Glutamatergic neuron (in vitro differentiated cells): ENCODE measurements at places on chromosomes 4 and X. TPM values are rescaled to one million over a fixed set of nuclear protein-coding genes. Genes with fewer than 3 reads are reported as not detected.

The CLTRN gene
- 0.27 TPM for total RNA-seq

The ADH4 gene
- total RNA-seq: not detected

The CXorf66 gene
- total RNA-seq: not detected

The SETD7 gene
- 22.6 TPM for total RNA-seq

The HMGN5 gene
- total RNA-seq: 2.9 TPM

The ASB5 gene
- total RNA-seq: not detected

The PCDH18 gene
- total RNA-seq: 7.4 TPM

The DMRTC1B gene
- total RNA-seq: 1.8 TPM

DNA sequence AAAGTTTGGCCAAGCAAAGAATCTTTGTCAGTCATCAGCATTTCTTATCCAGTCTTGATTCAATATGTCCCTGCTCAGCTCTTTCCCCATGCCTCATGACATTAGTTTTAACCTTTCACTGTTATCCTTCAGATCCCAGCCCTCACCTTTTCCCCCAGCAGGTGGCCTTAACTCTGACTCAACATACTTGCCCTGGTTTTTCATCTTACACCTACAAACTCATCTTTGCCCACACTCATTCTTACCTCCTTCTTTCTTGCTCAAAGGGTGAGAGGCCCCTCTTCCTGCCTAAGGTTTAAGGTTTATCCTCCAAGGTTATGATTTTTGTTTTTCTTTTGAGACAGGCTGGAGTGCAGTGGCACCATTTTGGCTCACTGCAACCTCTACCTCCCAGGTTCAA lies 10.6 kb upstream of the ANXA5 start:
- DNase-seq: no peak

- no peak for DNase-seq
These were observed 147.3 kb downstream of the PCDH7 start for GRCh38 chr4:30867427-30867826.

DNA sequence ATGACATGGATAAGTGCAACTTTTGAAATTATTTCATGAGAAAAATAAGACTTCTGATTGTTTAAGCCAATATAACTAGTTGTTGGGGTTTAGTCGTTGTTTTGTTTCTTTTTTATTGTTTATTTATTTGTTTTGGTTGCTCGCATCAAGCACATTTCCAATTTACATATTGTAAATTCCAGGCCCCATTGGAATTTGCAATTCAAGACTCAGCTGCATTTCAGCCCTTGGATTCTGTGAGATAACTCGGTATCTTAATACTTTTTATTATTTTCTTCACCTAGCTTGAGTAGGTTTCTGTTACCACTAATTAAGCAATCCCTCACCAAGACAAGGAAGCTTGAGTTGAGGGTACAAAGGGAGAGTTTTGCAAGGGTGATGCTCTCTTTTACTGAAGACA lies 318.3 kb upstream of the GATB start:
- DNase-seq: no peak

- DNase-seq: no peak
These were observed 17.8 kb upstream of the ARSJ start for GRCh38 chr4:113997206-113997605.

DNA sequence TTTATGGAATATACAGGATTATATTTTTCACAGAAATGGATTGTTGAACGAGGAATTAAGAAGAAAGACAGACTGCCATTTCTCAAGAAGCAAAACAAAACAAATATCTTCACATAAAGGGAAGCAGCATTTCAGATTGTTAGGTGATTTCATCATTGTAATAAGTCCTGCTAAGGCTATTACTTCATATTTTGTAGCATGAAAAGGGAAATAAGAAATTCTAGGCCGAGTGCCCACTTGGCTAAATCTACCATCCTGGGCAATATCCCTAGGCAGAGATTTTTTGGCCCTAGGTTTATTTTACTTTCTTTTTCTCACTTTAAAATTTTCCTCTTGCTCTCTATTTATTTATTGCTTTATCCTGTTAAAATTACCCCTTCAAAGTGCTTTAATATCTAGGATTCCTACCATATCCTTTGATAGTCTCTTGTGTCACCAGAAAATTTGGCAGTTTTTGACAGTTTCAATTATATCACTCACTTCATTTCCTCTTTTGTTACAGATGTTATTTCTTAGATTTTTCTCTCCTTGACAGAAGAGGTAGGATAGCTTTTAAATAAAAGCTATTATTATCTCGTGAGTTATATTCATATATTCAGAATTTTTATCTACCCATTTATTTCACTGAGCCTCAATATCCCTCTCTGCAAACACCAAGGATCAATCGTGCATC lies 142.3 kb downstream of the PDGFC start:
- DNase-seq: no peak

GRCh38 chrX:29308726-29309125 lies 721.5 kb downstream of the IL1RAPL1 start:
- no peak for DNase-seq

DNA sequence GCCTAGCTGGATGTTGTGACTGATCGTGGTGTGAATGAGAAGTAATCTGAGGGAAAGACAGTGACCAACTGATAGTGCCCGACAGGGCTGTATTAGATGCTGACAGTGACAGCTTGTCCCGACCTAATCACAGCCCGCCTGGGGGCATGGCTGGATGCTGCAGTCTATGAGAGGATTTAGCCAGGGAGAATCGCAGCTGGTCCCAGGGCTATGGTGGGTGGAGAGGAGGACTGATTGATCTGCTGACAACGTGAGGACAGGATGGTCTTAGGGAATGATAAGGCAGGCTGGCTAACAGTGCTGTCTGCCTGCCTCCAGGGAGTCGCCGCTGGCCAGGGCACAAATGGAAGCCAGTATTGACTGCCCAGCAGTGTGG lies 621 bp upstream of the SUV39H1 start:
- DNase-seq: peak; percentile 69

GRCh38 chrX:2220829-2221567 lies 279.8 kb downstream of the DHRSX start:
- DNase-seq: no peak

GRCh38 chr4:80781431-80781830 lies 249.1 kb upstream of the BMP3 start:
- no peak for DNase-seq

DNA sequence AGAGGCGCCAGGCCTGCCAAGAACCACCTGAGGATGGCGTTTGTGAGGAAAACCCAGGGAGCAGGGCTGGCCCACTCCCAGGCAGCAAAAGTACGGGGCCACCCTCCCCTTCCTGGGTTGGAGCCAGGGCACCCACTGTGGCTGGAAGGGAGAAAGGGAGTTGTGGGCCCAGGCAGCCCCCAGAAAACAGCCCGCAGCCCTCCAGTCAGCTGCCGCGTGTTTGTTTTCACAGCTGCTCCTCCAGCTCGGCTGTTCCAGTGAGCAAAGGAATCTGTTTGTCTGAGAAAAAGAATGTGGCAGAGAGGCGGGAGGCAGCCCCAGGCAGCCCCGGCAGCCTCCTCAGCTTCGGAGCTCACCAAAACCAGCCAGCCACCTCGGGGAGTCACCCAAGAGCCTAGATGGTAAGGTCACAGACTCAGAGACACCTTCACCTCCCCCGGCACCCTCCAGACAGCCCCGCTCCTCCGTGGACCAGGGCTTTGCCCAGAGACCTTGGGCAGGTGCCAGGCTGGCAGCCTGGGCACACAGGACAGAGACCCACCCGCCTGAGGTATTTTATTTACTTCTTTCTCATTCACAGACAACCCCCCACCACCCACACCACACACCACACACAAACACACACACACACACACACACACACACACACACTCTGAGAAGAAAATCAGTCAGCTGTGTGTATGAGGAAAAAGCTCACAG lies 338.1 kb downstream of the BCOR start:
- DNase-seq: no peak

- DNase-seq: no peak
These were observed 81.1 kb upstream of the CT45A1 start for GRCh38 chrX:135632353-135632752.

GRCh38 chr4:2881431-2881830 lies 37.8 kb downstream of the ADD1 start:
- no peak for DNase-seq

DNA sequence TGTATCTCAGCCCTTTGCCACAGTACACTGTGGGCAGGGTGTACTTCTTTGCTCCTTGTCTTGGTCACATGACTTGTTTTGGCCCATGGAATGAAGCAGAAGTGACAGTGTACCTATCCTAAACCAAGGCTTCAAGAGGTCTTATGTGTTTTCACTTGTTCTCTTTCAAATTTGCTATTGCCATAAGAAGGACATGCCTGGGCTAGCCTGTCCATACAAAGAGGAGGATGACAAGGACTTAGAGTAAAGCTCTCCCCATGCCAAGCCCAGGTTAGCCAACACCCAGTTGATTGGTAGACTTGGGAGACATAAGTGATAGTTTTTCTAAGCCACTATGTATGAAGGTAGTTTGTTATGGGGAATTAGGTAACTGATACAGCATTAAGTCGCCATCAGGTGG lies 141.1 kb upstream of the MID1 start:
- DNase-seq: no peak

GRCh38 chr4:154208424-154208823 lies 283.2 kb downstream of the DCHS2 start:
- no peak for DNase-seq

DNA sequence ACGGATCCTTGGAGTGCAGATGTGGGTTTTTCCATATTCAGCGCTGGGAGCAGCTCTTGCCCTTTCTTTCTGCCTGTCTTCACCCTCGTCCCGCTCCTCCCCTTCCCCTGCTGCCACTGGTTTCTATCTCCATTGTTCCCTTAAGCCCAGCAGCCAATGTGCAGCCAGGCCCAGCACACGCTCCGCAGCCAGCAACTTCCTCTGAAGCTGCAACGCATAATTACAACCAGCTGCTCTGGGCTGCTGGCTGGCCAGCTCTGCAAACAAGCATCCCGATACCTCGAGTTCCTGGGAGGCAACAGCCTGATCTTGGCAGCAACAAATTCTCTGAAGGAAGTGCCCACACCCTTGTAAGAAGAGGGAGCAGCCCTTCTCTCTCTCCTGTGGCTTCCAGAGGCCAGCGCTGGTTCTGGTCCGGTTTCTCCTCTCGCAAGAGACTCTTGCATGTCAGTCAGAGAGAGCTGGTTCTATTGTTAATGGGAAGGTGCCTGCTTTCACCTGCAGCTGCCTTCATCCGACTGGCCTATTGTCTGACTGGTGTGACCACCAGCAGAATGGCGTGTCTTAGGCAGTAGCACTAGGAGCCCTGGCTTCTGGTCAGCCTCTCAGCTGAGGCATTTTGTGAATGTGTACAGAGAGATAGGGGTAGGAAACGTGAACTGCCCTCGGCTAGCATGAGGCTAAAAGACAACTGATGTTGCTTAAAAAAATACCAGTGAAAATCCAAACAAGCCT lies 83.8 kb upstream of the MAML3 start:
- peak; percentile 71 for DNase-seq

DNA sequence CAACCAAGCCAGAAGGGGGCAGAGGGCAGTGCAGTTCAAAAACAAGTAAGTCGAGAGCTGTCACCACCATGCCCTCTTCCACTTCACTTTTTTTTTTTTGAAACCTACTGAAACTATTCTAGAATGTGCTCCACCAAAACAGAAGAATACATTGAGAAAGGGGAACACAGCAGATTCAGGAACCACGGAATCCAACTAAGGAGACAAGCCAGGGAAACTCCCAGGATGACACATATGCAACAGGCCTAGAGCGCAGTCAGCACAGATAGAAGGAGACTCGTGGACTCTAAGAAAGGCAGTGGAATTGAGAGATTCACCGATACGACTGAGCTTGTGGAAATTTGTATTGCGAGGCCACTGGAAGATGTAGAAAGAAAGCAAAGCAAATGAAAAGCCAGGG lies 66.1 kb downstream of the PHKA2 start:
- no peak for DNase-seq

DNA sequence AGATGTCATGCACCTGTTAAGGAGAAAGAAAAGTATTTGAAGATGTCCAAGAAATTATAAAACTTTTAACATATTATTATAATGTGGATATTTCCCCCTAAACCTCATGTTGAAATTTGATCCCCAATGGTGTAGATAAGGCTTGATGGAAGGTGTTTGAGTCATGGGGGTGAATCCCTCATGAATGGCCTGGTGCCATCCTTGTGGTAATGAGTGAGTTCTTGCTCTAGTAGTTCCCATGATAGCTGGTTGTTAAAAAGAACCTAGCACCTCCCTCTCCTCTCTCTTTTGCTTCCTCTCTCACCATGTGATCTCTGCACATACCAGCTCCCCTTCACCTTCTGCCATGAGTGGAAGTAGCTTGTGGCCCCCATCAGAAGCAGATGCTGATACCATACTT lies 176.6 kb upstream of the NR3C2 start:
- DNase-seq: no peak
